ENCODE measurements at places on chromosomes 5 and 9.

GRCh38 chr9:135590486-135591079 is 29.0 kb downstream of the PAEP start:
- no peak for DNase-seq

GRCh38 chr5:154603011-154603410 is 125.0 kb upstream of the HAND1 start:
- no peak for DNase-seq

- no peak for DNase-seq
These were observed 31.2 kb downstream of the BNIP1 start for GRCh38 chr5:173175523-173175922.

GRCh38 chr5:105812304-105812703 is 1858.4 kb downstream of the EFNA5 start:
- no peak for DNase-seq

DNA sequence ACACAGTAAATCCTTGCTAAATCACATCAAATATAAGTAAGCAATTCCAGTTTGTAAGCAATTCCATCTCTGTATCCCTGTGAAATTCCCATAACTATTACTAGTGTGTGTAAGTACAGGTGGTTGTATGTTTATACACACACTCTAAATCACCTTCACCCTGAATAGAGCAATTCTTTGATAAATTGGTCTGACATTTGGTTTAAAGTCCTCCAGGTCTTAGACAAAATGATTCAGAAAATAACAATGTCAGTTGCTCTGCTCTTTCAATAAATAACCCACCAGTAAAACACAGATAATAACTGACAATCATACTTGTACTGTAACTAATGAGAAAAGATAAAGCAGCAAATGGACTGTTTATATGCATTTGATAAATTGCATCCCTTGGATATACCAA is 226.3 kb downstream of the SPOCK1 start:
- DNase-seq, result no peak

DNA sequence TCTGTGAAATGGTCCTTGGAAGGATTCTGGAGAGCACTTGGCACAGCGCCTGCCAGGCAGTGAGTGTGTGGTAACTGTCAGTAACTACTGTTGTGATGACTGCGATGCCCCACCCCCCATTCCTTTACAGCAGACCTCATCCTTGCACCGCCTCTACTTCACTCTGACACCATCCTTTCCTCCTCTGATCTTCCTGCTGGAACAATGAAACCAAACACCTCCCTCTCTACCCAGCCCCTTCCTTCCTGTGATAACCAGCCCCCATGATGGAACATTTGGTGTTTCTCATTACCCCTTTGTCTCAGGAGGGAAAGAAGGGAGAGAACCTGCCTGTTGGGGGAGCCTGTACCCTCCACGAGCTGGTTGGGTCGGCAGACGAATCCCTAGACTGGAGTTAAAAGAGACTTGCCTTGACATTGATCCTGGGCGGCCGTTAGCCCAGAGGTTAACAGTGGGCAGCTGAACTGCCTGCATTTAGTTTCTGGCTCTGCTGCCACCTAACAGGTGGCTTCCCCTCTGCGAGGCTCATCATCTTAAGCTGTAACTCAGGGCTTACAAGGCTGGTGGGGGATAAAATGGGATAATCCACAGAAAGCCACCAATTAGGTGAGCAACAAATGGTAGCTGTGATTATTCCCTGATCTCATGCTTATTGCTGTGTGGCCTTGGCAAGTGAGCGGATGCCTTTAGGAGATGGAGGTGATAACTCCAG is 34.2 kb upstream of the GRPEL2 start:
- no peak for DNase-seq

- no peak for DNase-seq
These were observed 5.3 kb downstream of the SARDH start for GRCh38 chr9:133732639-133733408.

- DNase-seq, result no peak
These were observed 26.1 kb upstream of the IFNK start for GRCh38 chr9:27497883-27498417.

DNA sequence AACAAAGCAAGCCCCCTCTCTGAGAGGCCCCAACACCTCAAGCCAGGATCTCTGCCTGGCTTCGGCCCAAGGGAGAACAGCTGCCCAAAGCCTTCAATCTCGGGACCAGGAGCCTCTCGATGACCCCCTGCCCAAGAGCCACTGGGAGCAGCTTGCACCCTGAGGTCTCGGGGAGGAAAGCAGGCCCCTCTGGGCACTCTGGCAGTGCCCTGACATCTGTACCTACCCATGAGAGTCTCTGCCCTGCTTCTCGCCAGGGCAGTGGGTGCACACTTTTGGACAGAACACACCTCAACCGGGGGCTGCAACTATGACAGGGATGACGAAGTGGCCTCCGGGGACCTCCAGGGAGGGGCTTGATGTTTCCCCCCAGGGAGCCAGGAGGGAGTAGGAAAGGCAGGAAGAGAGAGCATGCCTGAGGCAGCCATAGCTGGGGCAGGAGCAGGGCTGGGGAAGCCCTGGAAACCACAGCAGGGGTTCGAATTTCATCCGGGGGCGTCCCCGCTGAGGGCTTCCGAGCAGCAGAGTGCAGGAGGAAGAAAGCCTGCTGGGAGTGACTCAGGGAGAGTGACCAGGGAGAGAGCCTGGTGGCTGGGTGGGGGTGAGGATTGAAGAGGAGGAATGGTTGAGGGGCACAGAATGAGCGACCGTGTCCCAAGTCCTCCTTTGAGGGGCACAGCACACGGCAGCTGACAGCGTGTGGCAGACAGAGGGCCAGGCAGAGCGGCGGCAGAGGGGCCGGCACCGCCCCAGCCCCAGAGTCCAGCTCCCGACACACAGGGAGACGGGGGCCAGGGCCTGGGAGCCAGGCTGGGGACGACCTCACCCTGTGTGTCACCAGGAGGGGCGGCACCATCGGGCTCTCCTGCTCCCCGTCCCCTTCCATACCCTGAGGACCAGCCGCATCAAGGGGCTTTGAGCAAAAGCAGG is 1.8 kb downstream of the LPCAT1 start:
- no peak for DNase-seq

GRCh38 chr5:57524348-57525060 is 41.9 kb upstream of the ACTBL2 start:
- DNase-seq, result no peak

DNA sequence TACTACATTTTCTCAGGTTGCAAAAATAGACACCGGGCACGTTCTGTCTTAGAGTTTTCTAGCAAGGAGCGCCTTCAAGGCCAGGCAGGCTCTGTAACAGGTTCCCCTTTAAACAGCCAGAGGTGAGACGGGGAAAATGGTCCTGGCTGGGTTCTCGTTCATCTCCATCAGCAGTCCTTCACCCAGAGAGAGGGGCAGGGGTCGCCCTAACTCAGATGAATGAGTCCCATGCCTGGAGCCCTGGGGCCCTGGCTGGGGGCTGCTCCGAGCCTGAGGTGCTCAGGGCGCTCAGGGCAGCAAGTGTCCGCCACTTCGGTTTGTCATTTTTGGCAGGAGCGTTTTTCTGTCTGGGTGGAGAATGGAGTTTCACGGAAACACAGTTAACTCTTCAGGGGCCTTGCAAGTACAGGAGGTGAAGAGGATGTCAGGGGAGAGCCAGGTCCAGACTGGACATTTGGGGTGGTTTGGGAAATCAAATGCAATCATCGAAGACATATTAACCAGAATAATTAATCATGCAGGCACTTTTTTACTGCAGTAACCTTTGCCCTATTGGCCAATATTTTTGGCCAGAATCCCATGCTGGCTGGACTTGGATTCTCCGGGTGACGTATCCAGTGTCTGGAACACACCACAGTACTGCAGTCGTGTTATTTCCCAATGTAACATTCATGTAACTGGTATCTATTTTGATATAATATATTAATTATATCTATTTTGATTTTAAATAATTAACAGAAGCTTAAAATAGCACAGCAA is 2.9 kb downstream of the NTNG2 start:
- DNase-seq, result no peak

DNA sequence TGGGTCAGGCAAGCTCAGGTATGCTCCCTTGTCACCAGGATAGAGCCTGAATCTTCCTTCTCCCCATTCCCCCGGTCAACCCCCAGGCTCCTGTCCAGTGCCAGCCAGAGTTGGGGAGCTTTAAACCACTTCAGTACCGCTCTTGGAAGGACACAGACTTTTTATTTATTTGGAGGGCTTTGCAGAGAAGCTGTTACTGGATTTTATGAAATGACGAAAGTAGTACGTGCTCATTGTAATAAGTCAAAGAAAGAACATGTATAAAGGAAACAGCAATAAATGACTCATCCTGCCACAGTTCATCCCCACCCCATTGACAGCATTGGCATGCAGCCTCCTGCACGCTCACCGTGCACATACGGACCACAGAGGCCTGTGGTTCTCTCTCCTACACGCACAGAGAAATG is 230.3 kb downstream of the AUH start:
- DNase-seq, result no peak

- no peak for DNase-seq
These were observed 425.2 kb upstream of the CDH9 start for GRCh38 chr5:27463446-27464149.

- no peak for DNase-seq
These were observed 358.2 kb upstream of the MEF2C start for GRCh38 chr5:89241186-89241585.

GRCh38 chr5:73370095-73370494 is 78.5 kb downstream of the FOXD1 start:
- no peak for DNase-seq

DNA sequence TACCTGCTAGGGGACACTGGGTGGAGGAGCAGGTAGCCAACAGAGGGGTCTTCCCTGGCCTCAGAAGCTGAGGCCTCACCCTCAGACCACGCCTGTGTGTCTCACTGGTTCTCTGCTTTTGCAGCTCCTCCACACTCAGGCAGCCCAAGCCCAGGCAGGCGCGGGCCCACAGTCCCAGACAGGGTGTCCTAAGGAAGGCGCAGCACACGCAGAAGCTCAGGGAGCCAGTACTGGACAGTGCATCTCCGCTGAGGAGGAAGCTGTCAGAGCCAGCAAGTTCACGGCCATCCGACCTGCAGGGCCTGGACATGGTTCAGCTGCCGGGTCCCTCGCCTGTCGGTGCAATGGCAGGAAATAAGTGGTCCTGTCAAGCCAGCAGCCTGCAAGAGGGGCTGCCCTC is 25.3 kb downstream of the CFAP90 start:
- DNase-seq, result no peak

DNA sequence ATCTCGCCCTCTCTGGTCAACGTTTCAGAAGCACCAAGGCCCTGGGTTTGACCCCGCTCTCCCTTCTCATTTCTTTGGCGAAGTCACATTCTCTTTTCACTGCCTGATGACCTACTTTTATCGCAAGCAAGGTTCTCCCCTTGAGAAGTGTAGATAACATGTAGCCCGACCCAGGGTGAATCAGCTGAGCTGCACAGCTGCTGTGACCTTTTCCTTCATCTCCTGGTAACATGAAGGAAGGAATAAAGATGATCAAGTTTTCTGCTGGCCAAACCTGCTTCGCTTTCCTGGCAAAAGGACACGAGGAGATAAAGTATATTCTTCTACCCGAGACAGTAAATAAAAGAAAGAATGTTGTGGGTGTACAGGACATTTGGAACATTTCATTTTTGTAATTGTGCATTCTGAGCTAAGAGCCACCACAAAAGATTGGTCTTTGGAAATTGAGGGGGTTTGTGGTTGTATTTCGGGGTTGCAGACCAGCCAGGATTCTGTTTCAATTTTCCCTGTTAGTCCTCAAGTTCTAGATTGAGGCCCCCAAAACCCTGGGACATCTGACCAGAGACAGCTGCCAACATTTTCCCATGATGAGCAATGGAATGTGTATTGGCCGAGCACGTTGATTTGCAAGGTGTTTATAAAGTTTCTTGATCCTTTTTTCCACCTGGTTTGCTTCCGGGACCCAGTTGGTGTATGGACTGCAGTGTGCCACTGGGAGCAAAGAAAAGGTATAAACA is 155.1 kb upstream of the ZNF462 start:
- no peak for DNase-seq

- no peak for DNase-seq
These were observed 612.9 kb downstream of the BNC2 start for GRCh38 chr9:16257604-16258003.

- DNase-seq, result no peak
These were observed 88.3 kb downstream of the FSTL4 start for GRCh38 chr5:133523961-133524586.

DNA sequence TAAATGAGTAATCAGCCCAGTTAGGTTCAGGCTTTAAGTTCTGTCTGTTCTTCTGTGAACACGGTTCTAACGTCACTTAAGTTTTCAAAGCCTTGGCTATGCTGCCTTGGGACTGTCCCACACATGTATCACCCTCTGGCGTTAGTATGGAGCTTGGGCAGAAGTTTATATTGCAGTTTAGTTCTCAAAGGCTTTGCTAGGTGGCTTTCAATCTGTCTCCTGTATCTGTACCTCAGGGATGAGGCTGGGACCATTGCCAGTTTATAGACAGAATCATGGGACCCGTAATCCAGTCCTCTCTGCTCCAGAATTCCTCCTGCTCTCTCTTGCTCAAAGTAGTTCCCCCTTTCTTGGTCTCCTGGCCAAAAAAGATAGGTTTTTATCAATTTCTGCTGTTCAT is 12.1 kb downstream of the C9orf40 start:
- DNase-seq, result no peak

DNA sequence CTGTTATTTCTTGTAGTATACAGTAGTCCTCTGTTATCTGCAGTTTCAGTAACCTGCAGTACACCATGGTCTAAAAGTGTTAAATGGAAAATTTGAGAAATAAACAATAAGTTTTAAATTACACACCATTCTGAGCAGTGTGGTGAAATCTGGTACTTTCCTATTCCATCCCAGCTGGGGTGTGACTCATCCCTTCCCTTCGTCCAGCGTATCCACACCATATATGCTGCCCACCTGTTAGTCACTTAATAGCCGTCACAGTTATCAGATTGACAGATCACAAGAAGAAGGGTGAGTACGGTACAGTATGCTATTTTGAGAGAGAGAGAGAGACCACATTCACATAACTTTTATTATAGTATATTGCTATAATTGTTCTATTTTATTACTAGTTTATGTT is 28.9 kb downstream of the FAM151B start:
- DNase-seq, result no peak

DNA sequence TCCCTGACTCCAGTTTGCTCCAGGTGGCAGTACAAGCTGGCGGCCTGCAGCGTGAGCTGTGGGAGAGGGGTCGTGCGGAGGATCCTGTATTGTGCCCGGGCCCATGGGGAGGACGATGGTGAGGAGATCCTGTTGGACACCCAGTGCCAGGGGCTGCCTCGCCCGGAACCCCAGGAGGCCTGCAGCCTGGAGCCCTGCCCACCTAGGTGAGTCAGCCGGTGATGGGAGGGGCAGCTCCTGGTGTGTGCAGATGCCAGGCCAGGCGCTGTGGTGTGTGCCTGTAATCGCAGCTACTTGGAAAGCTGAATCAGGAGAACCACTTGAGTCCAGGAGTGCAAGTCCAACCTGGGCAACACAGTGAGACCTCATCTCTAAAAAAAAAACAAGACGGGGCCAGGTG is 10.0 kb upstream of the CACFD1 start:
- no peak for DNase-seq

GRCh38 chr9:72353455-72354116 is 11.4 kb downstream of the ZFAND5 start:
- DNase-seq, result no peak

DNA sequence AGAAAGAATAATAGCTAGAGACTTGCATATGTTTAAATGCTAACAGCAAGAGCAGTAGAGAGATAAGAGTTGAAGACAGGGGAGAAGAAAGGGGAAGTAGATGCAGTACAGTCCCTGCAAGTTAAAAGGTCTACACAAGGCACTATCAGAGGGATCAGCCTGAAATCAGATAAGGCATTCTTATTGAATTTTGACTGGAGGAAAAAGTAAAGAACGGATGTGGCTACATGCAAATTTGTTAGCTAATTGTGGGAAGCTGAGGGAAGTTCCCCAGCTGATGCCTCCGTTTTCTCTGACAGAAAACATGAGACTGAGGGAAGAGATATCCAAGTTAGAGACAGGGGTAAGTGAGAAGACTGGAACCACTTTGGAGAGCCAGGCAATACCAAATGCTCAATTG is 12.9 kb upstream of the RHOBTB3 start:
- no peak for DNase-seq
